M059J (cell line): ENCODE measurements at places on chromosomes 12 and 14.

GRCh38 chr12:126354633-126355032 lies 1289.4 kb downstream of the AACS start:
- DNase-seq: no peak

DNA sequence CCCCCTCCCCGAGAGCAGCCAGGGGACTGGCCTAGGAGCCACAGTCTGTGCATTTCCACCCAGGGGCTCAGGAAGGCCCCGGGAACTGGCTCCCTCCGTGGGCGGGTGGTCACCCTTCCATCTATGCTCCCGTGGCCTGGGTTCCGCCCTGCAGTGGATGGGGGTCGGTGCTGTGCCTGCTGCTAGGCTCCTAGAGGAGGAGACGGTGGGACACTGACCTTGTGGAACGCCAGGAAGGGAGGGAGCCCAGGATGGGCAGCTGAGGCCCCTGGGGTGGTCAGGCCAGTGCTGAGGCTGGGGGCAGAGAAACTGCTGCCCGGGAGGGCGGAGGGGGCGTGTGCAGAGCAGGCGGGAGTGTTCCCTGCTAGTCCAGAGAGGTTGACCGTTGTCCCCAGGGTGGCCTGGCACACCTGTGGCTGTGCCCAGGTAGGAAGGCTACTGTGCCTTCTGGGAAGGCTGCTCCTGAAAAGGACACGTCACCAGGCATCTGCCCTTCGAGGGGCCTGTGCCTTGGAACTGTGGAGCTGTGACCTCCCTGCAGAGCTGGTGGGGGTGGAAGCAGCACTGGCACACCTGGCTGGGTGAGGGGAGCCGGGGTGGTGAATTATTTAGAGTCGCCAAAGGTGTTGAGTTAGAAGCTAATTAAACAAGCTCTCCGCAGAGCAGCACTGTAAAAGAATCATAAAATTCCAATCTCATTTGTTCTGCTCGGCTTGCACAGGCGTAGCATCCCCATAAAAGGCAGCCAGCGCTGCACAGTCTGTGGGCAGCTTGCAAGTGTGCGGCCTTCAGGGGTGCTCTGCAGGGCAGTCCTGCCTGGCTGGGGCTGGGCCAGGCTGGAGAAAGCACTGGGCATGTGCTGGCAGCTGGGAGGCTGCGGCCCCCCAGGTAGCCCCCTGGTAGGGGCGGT lies 145.1 kb downstream of the KIF26A start:
- no peak for DNase-seq

DNA sequence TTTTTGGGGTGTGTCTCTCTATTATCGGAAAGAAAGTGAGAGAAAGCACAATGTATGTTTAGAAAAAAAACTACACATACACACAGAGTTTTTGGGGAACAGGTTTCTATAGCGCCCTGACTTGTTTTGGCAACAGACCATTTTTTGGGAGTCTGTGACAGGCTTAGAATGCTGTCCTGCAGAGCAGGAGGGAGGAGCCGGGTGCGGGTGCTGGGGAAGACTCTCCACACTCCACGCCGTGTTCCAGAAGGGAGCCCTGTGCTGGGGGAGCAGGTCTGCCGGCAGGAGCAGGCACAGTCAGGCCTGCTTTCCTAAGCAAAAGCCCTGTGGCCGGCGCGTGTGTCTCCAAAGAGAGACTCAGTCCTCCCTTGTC lies 26.5 kb downstream of the CD9 start:
- DNase-seq: no peak

DNA sequence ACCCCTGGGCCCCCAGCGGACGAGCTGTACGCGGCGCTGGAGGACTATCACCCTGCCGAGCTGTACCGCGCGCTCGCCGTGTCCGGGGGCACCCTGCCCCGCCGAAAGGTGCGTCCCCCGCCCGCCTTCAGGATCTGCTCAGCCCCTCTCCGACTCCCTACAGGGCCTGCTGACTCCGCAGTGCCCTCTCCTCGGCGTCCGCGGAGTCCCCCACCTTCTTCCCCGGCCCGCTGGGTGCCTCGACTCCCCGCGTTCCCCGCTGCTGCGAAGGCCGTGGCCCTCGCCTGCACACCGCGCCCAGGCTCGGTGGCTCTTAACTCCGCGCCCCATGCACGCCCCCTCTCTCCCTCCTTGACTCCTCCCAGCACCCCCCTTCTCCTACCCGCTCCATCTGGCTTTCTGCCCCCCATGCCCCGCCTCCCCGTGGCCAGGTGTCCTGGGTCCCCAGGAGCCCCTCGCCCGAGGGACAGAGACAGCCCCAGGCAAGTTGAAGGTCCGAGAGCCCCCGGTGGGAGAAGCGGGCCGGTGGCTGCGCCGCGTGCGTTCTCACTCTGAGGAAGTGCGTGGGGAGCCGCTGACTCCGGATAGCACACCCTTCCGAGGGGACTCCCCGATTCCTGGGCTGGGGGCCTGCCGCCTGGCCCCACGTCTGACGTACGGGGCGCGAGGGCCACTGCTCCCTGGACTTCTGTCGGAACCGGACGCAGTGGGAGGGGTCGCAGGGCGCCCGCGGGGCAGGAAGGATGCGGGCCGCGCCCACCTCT lies 594 bp downstream of the TAMALIN start:
- no peak for DNase-seq

- no peak for DNase-seq
Measured at GRCh38 chr12:122614839-122615238, 87.8 kb downstream of the KNTC1 start.

- DNase-seq: no peak
Measured at GRCh38 chr12:53207042-53207441, at the start of gene ITGB7. ITGB7 (minus strand) TSS chr12:53207251; CDS start chr12:53200443, 6,808 bp downstream.
